Astrocyte of the hippocampus (primary cell): ENCODE measurements at places on chromosomes 13 and 19.

DNA sequence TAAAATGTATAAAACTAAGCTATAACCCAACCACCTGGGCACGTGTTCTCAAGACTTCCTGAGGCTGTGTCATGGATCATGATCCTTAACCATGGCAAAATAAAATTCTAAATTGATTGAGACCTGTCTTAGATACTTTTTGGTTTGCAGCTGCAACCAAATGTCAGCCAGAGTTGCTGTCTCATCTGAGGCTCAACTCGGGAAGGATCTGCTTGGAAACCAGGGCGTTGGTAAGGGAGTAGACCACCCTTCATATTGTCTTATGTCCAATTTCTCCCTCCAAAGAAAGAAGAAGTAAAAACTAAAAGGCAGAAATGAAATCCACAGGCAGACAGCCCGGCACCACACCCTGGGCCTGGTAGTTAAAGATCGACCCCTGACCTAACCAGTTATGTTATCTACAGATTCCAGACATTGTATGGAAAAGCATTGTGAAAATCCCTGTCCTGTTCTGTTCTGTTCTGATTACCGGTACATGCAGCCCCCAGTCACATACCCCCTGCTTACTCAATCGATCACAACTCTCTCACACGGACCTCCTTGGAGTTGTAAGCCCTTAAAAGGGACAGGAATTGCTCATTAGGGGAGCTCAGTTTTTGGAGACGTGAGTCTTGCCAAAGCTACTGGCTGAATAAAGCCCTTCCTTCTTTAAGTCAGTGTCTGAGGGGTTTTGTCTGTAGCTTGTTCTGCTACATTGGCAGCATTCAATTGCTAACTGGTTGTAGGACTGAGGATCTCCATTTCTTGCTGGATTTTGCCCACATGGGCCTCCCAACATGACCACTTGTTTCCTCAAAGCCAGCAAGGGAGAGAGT lies 22.9 kb upstream of the IGSF23 start:
- no peak for DNase-seq

- peak; percentile 49 for DNase-seq
Measured at GRCh38 chr19:53826876-53827275, 2.8 kb upstream of the NLRP12 start.

DNA sequence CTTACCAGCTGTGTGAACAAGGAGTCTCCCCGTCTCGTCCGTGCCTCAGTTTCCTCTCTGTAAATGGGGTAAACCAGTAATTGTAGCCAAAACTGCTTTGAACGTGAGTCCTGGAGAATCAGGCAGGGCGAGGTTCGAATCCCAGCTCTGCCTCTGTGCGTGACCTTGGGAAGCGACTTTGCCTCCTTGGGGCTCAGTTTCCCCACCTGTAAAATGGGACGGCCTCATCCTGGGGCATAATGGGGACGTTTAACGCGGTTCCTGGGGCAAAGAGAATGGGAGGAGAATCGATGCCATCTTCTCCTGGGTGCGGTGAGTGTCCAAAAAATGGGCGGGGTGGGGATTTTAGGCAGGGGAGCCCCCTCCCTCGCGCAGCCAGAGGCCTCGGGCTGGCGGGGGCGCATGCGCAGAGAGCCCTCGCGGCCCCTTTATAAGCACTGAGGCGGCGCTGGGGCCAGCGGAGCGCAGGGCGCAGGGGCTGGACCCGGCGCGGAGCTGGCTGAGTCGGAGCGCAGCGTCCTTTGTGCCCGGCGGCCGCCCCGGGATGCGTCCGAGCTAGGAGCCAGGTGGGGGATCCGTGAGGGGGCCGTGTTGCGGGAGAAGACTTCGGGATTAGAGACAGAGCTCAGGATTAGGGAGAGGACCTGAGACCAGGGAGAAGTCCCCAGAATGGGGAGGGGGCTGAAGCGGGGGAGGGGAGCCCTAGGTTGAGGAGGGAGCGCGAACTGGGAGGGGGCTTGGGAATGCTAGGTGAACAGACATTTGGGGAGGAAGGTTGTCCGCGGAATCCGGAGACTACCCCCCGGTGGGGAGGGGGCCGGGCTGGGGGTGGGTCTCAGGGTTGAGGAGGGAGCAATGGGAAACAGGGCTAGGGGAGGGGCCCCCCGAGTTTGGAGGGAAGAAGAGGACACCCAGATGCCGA lies at the start of gene NCAN:
NCAN (plus strand) TSS at position 460 of the 922 bp plus-strand sequence. CDS start 4,996 bp downstream, outside the sequence.
- no peak for DNase-seq

DNA sequence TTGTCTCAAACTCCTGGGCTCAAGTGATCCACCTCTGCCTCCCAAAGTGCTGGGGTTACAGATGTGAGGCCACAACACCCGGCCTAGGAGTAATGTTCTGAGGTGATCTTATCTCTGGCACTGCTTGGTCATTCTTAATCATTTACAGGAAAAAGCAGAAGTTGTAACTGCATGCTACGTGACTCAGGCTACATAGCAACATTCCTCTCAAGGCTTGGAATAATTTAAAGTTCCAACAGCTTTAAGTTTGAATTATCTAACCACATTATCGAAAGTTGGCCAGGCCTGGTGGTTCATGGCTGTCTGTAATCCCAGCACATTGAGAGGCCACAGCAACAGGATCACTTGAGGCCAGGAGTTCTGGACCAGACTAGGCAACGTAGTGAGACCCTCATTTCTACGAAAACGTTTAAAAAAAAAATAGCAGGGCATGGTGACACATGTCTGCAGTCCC lies 3.9 kb upstream of the B9D2 start:
- peak; percentile 90 for DNase-seq

DNA sequence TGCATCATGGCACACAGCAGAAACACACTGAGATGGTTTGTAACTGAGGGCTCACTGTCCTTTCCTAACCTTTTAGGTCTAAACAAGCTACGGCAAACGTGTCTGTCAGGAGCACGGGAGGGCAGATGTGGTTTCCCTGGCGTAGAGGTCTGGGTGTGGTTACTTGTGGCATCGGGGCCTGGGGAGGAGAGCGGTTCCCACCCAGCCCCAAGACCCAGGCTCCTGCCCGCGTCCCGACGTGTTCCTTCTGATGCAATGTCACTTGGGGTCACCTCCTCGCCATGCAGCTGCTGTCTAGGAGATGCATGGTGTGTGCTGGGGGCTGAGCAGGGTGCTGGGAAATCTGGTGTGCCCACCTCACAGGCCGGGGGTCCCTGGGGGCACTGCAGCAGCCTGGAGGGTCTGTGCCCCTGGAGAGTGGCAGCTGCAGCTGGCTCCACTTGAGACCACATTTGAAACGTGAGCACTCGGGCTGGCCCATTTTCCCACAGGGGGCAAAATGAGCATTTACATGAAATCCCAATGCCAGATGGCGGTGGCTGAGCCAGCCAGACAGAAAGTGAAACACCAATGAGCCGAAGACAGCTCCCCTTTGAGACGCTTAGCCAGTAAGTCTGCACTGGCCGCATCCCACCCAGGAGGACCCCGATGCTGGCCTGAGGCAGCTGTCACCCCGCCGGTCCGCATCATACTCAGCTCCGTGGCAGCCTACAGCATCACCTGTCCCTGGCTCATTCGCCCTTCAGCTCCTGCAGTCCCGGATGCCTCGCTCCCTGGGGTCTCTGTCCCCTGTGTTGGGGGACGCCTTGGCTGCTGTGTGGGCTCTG lies 22.3 kb upstream of the MYDGF start:
- no peak for DNase-seq

DNA sequence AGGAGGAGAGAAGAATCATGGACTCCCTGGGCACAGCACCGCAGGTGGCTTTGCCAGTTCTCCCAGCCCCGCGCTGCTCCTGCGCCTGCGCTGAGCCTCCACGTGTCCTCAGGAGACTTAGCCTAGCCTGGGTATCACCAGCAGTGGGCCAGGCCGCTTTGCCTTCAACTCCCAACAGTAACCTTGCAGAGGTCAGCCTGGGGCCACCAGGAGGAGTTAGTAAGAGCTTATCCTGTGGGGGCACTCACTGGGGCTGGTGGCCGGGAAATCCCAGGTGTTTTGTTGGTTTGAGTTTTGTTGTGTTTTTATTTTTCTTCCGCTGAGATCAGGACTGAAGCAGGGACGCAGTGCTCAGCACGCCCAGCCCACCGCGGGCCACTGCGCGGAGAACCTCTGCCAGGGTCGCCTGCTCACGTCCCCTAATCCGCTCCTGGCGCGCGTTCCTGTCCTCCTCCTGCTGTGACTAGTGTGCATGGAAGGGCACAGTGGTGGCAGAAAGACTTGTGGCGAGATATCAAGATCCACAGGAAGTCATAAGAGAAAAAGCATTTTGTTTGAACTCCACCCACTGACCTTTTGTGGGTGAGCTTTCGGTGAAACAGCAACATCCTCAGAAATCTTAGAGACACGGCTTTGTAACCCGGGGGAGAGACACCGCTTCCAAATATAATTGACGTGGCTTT lies 207.4 kb upstream of the RFC3 start:
- DNase-seq = no peak

- no peak for DNase-seq
Measured at GRCh38 chr13:31818236-31818635, 78.9 kb downstream of the RXFP2 start.

DNA sequence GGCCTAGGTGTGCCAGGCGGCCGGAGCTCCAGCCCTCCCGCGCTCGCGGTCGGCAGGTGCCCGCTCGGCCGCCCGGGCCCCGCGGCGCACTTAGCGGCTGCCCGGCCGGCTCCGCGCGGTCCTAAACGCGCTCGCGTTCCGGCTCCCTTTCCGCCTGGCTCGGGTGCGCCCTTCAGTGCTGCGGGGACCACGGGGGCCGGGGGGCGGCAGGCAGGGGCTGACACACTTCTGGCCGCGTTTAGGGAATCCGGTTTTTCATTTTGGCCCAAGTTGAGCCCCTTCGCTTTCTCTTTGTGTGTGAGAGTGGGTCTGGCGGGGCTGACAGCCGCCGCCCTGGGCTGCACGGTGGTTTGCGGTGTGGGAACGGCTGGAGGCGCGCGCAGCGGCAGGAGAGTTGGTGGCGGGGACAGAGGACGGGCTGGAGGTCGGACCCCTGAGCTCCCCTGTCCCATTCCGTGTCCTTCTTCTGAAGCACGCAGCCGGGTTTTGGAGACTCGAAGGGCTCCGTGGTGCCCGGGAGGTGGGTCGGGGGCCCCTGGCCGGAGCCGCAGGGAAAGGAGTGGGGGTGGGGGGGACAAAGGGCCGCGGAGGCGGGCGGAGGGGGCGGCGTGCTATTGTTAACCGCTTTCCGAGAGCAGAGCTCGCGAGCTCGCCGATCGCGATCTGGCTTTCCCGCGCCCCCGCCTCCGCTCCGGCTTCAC lies 3.1 kb downstream of the FGF9 start:
- peak; percentile 70 for DNase-seq

GRCh38 chr13:78758549-78758948 lies 99.6 kb upstream of the OBI1 start:
- no peak for DNase-seq

DNA sequence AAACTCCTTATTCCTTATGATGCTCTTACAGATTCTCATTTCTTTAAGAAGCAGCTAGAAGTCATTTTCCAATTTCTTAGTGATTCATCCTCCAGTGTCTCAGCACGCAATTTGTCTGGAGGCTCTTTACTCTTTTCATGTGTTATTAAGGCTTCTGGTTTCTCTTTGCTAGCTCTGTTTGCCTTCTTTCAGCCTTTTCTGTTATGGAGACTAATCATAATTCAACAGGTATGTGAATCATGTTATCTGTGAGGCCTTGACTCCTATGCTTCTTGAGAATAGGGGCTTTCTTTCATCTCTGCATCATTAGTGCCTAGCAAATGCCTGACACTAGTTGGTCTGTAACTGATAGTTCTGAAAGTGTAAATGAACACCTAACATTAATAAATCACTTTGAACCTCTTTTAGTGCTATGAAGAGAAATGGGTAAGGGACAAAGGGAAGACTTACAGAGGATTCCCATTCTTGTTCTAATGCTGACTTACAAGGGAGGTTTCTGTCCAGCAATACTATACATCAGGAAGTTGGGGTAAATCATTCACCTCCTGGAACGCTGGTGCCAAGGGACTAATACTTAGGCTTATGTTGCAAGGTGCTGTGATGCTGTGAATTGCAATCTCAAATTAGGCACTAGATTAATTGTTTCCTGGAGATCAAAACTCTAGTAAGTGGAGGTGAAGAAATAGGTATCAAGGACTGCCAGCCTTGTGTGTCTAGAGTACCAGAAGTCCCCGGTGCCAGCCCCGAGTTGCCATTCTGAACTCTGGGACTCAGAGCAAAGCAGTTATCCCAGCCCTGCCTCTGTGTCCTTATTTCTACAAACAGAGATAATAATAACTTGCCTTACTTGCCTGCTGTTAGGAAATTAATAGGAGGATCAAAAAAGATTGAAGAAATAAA lies 265.6 kb downstream of the DCLK1 start:
- DNase-seq = no peak

DNA sequence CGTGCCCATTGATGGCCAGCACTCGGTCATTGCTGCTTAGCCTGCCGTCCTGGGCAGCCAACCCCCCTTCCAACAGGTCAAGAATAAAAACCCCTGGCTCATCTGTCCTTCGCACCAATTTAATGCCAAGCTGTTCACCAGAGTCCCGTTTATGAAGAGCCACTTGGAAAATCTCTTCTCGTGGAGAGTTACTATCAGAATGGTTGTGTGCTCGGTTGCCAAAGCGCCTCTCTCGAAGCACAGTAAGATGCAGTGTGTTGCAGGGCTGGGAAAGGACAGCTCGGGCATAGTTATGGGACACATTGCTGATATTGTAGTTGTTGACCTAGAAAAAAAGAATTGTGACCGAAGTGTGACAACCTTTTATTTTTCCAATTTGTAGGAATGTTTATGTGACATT lies 57.9 kb downstream of the LNX2 start:
- no peak for DNase-seq

GRCh38 chr13:97460004-97460775 lies 26.2 kb downstream of the RAP2A start:
- DNase-seq = no peak

- DNase-seq = no peak
Measured at GRCh38 chr19:52086481-52086880, 9.1 kb downstream of the ZNF841 start.

GRCh38 chr19:13212759-13213330 lies 62.6 kb downstream of the IER2 start:
- peak; percentile 35 for DNase-seq
